D341Med (cell line): ENCODE measurements at places on chromosomes 3 and 15.

DNA sequence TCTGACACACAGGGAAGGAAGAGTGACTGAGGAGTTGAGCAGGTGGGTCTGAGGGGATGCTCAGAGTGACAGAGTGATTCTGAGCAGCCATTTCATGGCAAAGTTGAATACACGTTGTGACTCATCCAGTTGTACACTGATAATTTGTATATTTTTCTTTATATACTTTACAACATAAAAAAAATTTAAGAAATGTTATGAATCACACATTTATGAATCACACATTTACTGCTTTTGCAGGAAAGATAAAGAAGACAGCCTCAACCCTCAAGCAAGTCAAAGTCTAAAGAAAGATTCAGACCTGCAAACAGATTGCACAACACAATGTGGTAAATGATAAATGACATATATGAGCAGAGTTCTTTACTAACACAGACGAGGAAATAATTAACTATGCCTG lies 21.0 kb upstream of the CHMP2B start:
- no peak for DNase-seq

DNA sequence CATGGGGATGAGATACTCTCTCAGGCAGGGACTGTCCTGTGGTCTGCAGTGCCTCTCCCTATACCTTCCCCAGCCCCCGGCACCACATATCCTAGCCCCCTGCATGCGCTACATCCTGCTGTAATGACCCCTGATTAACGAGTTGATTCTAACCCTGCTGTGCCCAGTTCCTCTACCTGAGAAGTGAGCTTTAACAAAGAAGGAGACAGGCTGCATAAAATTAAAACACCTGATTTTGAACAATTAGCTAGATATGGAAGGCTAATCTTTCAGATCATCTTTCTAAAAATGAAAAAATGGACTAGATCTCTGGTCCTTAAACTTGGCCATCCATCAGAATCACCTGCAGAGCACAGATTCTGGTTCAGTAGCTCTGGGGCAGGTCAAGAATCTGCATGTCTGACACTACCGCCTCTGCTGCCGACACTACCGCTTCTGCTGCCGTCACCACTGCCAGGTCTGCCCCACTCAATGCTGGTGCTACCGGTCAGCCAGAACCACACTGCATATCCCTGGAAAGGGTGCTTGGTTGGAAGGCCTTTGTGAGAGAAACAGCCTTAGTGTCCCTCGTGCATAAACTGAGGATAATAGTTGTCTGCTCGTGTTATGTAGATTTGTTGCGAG lies 33.6 kb upstream of the ZBTB38 start:
- DNase-seq = no peak

DNA sequence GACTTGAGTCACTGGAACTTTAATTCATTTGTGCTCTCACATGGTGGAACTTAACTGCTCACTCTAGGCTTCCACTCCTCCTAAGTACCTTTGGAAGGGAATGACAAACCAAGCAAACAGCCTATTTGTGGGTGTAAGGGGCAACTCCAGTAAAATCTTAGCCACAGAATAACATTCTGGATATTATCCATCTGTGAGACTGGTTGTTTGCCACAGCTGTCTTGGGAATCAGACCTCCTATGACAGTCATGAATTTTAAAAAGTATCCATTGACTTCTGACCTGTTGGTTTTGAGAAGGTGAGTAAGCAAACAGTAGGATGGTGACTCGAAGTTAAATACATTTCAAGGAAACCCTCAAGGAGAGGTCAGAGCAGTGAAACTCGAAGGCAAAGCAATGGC lies 147.3 kb upstream of the CDIN1 start:
- no peak for DNase-seq

DNA sequence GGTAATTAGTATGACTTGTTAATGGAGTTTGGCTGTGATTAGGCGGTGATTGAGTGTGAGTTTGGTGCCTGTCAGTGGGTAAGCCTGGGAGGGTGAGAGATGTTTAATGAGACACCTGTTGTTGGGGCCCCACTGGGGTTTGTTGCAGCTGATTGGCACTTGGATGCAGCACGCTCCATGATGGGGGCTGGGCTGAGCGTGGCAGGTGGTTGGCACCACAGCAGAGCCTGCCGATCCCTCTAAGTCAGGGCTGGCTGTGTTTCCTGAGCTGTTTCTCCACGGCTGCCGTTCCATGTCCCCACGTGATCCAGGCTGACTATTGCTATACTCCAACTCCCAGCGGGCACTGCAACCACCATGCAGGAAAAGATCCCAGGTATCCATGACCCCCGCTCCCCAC lies 93.5 kb upstream of the ARRDC4 start:
- DNase-seq = no peak

DNA sequence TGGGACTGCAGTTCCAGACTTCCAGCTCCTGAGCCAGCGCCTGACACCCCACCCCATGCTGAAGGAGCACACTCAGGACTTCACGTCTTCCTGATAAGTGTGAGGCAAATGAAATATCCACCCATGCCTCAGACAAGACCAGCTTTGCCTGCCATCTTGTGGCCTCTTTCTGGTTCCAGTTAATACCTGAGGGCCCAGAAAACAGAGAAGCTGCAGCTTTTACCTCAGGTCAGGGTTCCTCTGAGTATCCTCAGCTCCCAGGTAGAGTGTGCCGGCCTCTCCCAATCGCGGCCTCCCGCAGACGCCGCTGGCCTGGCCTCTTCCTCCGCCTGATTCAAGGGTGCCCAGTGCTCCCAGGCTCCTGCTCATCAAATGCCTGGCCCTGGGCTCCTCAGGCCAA lies 5.1 kb upstream of the KLHL6 start:
- DNase-seq = no peak

DNA sequence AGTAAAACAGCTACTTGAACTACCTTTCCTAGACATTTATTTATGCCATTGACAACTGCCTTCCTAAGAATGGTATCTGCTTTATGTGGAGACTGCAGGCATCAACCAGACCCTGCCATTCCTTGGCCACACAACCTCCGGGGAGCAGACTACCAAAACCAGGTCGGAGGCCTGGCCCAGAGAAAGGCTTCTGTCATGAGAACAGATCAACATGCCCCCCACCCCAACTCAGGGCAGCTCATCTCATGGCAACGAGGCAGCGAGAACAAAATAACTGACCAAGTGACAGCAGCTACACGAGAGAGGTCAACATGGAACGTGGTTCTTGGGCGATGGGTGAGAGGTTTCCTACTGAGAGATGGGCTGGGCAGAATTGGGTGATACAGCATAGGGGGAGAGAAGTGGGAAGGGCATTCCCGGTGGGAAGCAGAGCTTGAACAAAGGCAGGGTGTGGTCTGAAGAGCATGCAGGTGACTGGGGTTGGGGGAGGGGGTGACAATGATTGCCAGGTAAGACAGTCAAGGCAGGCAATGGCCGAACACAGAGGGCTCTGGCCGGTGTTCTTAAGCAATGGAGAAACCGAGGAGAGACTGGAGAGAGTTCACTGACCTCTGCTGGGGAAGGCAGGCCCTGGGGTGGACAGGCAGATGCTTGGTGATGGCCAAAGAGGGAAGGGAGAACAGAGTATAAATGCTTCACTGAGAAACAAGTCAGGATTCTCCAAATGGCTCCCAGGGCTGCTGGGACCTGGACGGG lies 33.9 kb downstream of the CCDC12 start:
- DNase-seq = no peak

DNA sequence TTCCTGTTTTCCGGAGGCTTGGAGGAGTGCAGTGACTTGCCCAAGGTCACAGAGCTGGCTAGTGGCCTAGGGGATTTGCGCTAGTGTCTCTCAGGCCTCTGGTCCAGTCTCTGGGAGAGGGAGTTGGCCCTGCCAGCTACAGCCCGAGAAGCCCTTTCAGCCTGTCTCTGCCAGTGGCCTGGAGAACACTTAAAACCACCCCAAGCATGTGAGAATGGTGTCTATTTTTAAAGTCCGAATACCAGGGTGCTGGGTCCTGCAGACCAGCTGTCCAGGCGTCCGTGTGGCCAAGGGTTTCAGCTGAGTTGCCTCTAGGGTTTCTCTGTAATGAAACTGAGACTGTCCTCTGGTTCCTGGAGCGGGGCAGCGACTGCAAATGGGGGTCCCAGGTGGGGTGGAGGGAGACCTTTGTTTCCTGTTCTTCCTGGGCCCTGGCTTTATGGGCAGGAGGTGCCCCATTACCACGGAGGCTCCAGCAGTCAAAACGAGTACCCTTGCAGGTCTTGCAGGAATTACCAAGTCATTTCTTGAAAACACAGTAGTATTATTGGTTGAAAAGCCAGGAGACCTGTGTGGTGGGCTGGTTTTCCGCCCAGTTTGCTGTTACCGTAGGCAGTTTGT lies 2.2 kb downstream of the CAND2 start:
- DNase-seq = no peak

GRCh38 chr3:124115279-124115678 lies 123.4 kb upstream of the ROPN1 start:
- DNase-seq = no peak

GRCh38 chr15:93800805-93801204 lies 430.6 kb upstream of the MCTP2 start:
- DNase-seq = no peak

DNA sequence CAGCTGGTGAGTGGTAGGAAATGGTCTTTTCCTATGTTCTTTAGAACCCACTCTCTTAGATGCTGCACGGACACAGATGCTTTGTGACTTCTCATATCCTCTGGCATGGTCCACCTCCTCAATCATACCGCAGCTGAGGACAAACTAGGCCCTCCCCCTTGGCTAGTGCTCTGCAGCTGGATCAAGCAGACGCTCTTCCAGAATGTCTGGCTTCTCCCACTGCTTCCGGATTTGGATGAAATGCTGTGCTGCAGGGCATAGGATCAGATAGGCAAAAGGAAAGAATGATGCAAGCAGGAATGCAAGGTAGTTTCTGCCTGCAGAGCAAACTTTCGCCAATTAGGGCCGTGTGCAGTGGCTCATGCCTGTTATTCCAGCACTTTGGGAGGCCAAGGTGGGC lies 75.7 kb upstream of the SLC4A7 start:
- no peak for DNase-seq

- DNase-seq = no peak
Measured at GRCh38 chr15:90868261-90868689, at the start of gene FURIN. Gene FURIN (plus strand): TSS chr15:90868588. CDS start chr15:90875741, 7,153 bp downstream.

DNA sequence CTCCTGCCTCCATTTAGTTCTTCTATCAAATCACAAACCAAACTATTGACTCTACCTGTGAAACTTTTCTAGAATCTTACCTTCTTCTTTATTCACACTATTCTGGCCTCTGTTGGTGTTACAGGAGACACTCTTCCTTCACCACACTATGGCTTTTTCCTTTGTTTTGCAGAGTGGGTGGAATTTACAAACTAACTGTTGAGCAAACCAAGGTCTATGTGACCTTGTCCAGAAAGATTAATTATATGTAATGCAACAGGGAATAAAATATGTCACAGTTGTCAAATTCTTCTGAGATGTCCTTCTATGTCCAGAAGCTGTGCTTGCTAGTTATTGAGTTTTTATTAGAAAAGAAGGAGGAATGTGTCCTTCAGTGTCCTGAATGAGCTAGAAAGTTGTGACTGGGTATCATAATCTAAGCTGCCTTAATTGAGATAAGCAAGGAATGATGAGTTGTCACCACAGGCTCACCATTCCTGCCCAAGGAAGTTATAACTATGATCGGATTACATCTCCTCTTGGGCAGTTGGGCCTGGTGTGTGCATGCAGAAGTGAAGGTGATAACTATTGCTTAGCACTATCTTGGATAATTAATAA lies 21.7 kb downstream of the ARL14 start:
- no peak for DNase-seq

DNA sequence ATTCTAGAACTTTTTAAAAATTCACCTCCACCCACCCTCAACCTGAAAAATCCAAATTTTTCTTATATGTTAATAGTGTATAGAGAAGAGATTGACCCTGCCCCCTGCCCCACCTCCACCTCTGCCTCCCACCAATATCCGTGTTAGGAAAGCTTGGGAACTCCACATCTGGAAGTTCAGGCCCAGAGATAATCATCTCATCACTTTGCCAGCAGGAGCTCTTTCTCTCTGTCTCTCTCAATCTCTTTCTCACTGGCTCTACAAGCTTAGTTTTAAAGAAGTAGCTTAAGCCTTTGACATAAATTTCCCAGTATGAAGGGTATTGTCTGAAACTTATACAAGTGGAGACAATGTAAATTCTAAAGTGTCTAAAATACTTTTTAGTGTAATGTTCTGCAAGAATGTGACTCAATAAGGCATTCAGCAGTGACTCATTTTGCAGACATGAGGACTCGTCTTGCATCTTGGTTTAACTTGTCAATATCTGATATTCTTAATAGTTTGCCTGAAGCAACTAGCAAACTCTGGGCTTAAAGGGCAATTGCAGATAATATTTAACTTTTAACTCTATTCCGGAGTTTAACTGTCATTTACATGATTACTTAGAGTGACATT lies 299.8 kb upstream of the EPHA3 start:
- DNase-seq = no peak
